ENCODE measurements at places on chromosomes 1 and 21.

GRCh38 chr1:234214129-234214910 lies 158.9 kb upstream of the COA6 start:
- DNase-seq = no peak

GRCh38 chr1:204528241-204528640 lies 12.0 kb downstream of the MDM4 start:
- DNase-seq = no peak

DNA sequence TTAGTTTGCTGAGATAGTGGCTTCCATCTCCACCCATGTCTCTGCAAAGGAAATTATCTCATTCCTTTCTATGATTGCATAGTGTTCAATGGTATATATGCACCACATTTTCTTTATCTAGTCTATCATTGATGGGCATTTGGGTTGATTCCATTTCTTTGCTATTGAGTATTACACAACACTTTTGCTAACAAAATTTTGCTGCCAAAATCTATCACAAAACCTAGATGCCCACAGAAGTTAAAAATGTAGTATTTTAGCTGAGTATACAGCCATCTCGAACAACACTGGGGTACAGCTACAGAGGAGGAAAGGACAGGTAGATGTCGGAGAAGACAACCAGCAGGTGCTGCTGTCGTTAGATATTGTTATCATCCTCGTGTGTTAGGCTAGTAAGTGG lies 67.7 kb downstream of the LBR start:
- DNase-seq = no peak

GRCh38 chr1:155329980-155330598 lies 9.4 kb downstream of the RUSC1 start:
- DNase-seq = no peak
